Hepatocyte (in vitro differentiated cells): ENCODE measurements at places on chromosomes 1 and 21. TPM values are rescaled to one million over a fixed set of nuclear protein-coding genes. Genes with fewer than 3 reads are reported as not detected.

GRCh38 chr1:226666164-226666506 lies 72.9 kb downstream of the ITPKB start:
- no peak overlapping the region for H3K27ac ChIP-seq
- H3K4me3 ChIP-seq: no peak overlapping the region
- DNase-seq: no peak

Gene CLSTN1
- total RNA-seq: 40.5 and 47.7 TPM in 2 replicates

GRCh38 chr1:31593136-31593665 lies 16.9 kb downstream of the TINAGL1 start:
- no peaks in the 10 kb centered on the region for H3K27me3 ChIP-seq
- H3K4me3 ChIP-seq: no peak overlapping the region
- H3K36me3 ChIP-seq: no peaks in the 10 kb centered on the region
- H3K4me1 ChIP-seq: peaks cover 12% of the 10 kb centered on the region
- no peak for DNase-seq

DNA sequence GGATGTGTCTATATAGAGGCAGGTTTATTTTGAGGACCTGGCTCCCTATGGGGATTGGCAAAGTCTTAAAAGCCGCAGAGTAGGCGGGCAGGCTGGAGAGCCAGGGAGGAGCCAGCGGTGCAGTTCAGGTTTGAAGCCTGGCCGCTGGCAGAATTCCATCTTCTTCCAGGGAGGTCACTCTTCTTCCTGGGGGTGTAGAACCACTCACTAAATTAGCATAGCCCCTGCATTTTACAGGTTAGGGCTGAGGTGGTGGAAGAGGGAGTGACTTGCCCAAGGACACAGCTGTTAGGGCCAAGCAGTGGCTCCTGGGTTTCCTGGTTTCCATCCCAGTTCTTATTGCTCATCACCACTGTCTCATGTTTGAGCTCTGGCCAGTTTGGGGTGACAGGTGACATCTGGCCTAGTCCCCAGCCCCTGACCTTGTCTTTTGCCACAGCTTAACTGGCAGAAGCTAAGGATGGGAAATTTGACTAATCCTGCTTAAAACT lies 1.4 kb downstream of the PINK1 start:
- no peaks in the 10 kb centered on the region for H3K36me3 ChIP-seq
- peak; percentile 66 for DNase-seq
- H3K4me3 ChIP-seq: peak overlapping the region; percentile 81

Gene PADI1
- total RNA-seq: not detected in 2 replicates

DNA sequence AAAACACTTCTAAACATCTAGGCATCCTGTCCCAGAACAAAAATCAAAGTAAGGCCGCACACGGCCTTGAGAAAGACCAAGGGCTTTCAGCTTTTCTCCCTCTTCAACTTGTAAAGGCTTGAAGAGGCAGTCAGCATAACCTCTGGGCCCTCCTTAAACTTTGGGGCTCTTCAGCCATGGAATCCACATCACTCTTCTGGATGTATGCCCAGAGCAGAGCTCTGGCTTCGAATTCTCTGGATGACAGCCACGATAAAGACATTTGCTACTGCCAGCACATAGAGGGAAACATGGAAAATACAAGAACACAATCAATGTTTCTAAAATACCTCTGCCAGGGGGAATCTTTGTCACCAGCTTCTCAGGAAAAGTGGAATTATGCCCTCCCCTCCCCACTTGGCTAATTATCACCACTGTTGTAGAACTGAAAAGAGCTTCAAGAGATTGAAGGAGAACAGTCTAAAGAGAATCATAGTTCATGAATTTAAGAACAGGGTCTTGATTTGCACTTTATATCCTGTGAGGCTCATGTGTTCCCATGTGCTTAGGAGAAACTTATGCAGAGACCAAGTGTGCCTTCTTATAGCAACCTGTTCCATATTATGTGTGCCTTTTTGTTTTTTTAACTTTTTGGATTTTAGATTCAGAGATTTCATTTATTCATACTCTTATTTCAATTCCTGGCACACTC lies 39.0 kb upstream of the DPT start:
- no peak for DNase-seq
- no peaks in the 10 kb centered on the region for H3K27me3 ChIP-seq
- no peaks in the 10 kb centered on the region for H3K36me3 ChIP-seq
- H3K4me3 ChIP-seq: no peak overlapping the region
- H3K4me1 ChIP-seq: peaks cover 17% of the 10 kb centered on the region
- H3K27ac ChIP-seq: peak overlapping the region; percentile 32

Gene ITLN2
- 1.3 and 1.4 TPM in 2 replicates for total RNA-seq
